Activated CD4-positive, alpha-beta T cell treated with anti-CD3 and anti-CD28 coated beads, Interleukin-2, Interleukin-6, amounts not matched to agents 100 ng/mL and 50 ng/mL, durations not matched to agents 16 hours and 8 hours (primary cell): ENCODE measurements at places on chromosomes 6 and 20.

DNA sequence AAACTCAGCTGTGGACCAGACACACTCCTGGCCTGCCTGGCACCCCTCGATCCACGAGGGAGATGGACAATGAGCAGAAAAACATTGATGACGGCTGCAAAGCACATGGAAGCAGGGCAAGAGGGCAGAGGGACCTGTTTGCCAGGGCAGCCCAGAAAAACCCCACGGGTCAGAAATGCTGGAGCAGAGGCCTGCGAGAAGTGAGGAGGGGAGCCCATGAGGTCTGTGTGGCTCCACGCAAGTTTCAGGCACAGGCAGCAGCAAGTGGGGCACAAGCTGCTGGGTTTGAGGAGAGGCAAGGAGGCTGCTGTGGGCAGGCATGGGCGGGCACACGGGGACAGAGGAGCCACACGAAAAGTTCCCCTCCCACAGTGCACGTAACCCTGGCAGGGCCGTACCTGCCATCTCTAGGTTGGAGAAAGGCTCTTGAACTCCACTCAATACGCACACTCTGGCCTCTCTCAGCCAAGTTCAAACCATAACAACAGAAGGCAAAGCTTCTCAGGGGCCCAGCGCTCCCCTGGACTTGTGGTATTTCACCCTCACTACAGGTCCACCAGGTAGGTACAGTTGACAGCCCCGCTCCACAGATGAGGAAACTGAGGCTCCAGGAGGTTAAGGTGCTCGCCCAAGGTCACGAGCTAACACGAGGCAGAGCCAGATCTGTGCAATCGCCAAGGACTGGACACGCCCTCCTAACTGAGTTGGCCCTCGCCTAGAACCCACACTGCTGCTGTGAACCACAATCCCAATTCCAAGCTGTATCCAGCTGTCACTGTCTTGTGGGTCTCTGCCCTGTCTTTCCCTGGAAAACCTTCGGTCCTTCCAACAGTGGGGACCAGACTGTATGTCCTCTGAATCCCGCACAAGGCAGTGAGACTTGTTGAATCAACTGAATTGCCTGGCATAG is 108.2 kb downstream of the NOL4L start:
- no peak for DNase-seq

GRCh38 chr20:7516621-7517111 is 423.6 kb downstream of the HAO1 start:
- DNase-seq: no peak

GRCh38 chr6:42960243-42961019 is at the start of gene GNMT:
TSS of gene GNMT (plus strand) at chr6:42960754. CDS start at chr6:42960768, 14 bp downstream.
- DNase-seq: no peak

GRCh38 chr6:115272311-115272710 is 788.4 kb downstream of the FRK start:
- DNase-seq: no peak

- DNase-seq: no peak
Observed at GRCh38 chr6:106156863-106157262, 70.7 kb downstream of the PRDM1 start.

GRCh38 chr6:70592391-70593117 is 25.8 kb downstream of the SDHAF4 start:
- no peak for DNase-seq

DNA sequence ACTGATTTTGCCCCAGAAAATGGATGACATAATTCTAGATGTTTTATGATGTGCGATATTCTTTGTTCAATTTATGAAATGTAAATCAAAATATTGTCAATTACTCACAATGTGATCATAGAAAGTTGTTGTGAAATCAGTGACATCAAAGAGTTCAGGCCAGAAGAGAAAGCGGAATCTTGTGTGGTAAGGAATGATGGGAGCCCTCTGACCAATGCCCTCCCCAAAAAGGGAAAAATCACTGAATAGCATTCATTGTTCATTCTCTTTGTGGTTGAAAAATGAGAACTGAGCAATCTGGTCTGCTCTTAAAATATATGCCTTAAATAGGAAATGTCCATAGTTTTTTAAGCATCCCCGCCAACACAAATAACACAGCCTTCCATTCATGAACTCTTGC is 247.1 kb upstream of the GRIK2 start:
- no peak for DNase-seq
